ENCODE measurements at places on chromosomes 11 and 22. TPM values are rescaled to one million over a fixed set of nuclear protein-coding genes. Genes with fewer than 3 reads are reported as not detected.

Gene ASCL2
- total RNA-seq, result not detected

Gene CHRNA10
- 1.8 TPM for total RNA-seq

Gene SNX32
- total RNA-seq, result not detected

Gene DDI1
- total RNA-seq, result not detected

Data from A549 treated with RU486 at 1 μM for 4 hours (cell line).